Parietal lobe (tissue), 2 donors: ENCODE measurements at places on chromosomes 6 and 20. TPM values are rescaled to one million over a fixed set of nuclear protein-coding genes. Genes with fewer than 3 reads are reported as not detected.

C6orf163 gene
- total RNA-seq: 23.5 TPM

ACOT13 gene
- 4.7 TPM for total RNA-seq

ABCC10 gene
- 33.5 TPM for total RNA-seq

CAGE1 gene
- total RNA-seq: not detected

SLC35D3 gene
- total RNA-seq: not detected

HSP90AB1 gene
- 428 TPM for total RNA-seq

SLC17A2 gene
- total RNA-seq: not detected

ADRM1 gene
- 36.3 TPM for total RNA-seq

LGSN gene
- 0.63 TPM for total RNA-seq

JAG1 gene
- total RNA-seq: 33.8 TPM

EPHA7 gene
- total RNA-seq: 82.6 TPM

CTSA gene
- 21.9 TPM for total RNA-seq

PGC gene
- total RNA-seq: not detected

STX11 gene
- total RNA-seq: 0.31 TPM

OR2B2 gene
- not detected for total RNA-seq

C20orf141 gene
- total RNA-seq: not detected

MICB gene
- total RNA-seq: 0.31 TPM

HLA-DOA gene
- 0.31 TPM for total RNA-seq

STMND1 gene
- not detected for total RNA-seq

TRIM31 gene
- not detected for total RNA-seq

TRDN gene
- not detected for total RNA-seq

FAM184A gene
- total RNA-seq: 44.8 TPM

THBS2 gene
- 8.5 TPM for total RNA-seq

RNF182 gene
- total RNA-seq: 71.1 TPM

B3GAT2 gene
- 19.4 TPM for total RNA-seq

ZNF391 gene
- total RNA-seq: 5.3 TPM

EEF1A2 gene
- 281 TPM for total RNA-seq

C6orf141 gene
- total RNA-seq: 1.3 TPM

ITCH gene
- total RNA-seq: 78.3 TPM

PNLDC1 gene
- not detected for total RNA-seq

ACTL10 gene
- 1.6 TPM for total RNA-seq

OOEP gene
- not detected for total RNA-seq

RBPJL gene
- not detected for total RNA-seq

E2F1 gene
- 3.4 TPM for total RNA-seq

CCDC170 gene
- total RNA-seq: 2.8 TPM

SMPD2 gene
- 7.5 TPM for total RNA-seq

ABHD16B gene
- not detected for total RNA-seq

DNAH8 gene
- total RNA-seq: under 0.01 TPM

KATNA1 gene
- 27.5 TPM for total RNA-seq

RAET1E gene
- not detected for total RNA-seq

BTN2A1 gene
- 13.8 TPM for total RNA-seq

GTSF1L gene
- total RNA-seq: not detected

OR2J1 gene
- total RNA-seq: not detected

PHACTR3 gene
- total RNA-seq: 64.8 TPM

SLC18B1 gene
- 9.7 TPM for total RNA-seq

RIPOR3 gene
- total RNA-seq: 2.2 TPM
